ENCODE measurements at places on chromosomes 1 and 21. TPM values are rescaled to one million over a fixed set of nuclear protein-coding genes. Genes with fewer than 3 reads are reported as not detected.
A peak's percentile ranks its signal among the peaks of the same experiment; 100 is the strongest.

- no peak for DNase-seq
These were observed 393.2 kb downstream of the COL11A1 start for GRCh38 chr1:102715150-102715549.

DNA sequence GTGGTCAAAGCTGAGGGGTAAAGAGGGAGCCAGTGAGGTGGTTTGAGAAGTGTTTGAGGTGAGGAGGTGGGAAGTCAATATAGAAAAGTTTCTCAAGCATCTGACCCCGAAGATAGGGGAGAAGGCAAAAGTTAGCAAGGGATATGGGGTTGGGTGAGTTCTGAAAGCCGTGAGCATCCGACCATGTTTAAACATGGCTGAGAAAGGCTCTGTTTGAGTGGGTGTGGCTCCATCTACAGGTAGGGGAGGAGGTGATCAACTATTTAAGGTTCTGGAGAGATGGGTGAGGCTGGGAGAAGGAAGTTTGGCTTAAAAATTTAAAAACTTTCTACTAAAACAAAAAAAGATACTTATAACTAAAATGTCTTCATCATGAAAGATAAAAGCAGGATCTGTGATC lies 273.8 kb downstream of the KCNJ6 start:
- no peak for DNase-seq

DNA sequence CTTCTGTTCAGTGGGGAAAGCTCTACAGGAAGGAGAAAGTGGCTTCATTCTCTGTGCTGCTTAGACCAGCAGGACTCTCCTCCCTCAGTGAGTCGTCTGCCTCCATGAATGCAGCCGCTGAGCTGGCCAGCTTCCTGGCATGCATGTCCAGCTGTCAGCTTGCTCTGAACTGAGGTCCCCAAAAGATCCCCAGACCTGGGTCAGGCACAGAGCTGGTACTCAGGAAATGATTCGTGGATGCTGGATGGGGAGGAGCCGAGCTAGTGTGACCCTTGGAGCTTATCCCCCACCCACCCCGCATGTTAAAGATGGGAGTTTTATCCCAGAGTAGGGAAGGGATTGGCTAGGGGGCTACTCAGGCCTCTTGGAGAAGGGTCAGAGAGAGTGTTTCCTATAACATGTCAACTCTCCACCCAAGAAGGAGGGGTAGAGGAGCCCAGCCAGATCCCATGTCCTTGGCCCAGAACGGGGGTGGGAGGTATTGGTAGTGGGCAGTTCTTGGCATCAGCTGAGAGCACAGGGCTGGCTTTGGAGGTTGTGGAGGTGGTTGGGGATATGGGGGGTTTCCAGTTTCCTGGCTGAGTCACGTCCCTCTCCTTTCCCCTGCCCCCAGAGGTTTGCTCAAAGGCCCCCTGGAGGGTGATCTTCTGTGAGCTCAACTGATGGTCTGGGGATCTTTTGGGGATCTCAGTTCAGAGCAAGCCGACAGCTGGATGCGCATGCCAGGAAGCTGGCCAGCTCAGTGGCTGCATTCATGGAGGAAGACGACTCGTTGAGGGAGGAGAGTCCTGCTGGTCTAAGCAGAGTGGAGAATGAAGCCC lies 110.1 kb downstream of the FOXD2 start:
- DNase-seq: no peak

GRCh38 chr1:248189026-248189425 lies 8.0 kb upstream of the OR2M3 start:
- peak; percentile 18 for DNase-seq

GRCh38 chr1:220225957-220226356 lies 46.3 kb downstream of the RAB3GAP2 start:
- no peak for DNase-seq

- no peak for DNase-seq
These were observed 241.3 kb downstream of the KCNT2 start for GRCh38 chr1:196366817-196367495.

DNA sequence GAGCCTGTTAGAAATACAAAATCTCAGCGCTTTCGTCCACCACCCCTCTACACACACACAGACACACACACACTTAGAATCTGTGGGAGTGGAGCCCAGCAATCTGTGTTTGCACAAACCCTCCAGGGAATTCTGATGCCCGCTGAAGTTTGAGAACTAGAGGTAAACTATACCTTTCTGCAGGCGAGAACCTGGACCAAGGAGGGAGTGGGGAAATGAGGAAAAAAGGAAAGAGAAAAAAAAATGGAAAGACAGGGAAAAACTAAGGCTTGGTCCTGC lies 468 bp upstream of the NIBAN1 start:
- no peak for DNase-seq

- DNase-seq: no peak
These were observed 74.1 kb downstream of the PRKAA2 start for GRCh38 chr1:56719171-56719570.

DNA sequence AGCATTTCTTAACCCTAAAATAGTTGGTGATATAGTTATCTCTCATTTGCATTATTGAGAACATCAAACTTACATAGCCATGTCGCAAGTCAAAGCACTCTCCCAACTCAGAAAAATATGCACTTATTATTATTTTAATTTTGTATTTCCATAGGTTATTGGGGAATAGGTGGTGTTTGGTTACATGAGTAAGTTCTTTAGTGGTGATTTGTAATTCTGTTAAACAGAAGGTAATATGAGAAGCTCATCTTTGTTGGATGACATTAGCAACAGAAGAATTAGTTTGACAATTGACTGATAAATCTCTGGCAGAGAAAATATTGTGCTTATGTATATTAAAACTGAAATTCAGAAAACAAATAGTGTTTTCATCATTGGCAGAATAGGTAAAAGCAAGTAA lies 154.8 kb downstream of the NFIA start:
- no peak for DNase-seq

DNA sequence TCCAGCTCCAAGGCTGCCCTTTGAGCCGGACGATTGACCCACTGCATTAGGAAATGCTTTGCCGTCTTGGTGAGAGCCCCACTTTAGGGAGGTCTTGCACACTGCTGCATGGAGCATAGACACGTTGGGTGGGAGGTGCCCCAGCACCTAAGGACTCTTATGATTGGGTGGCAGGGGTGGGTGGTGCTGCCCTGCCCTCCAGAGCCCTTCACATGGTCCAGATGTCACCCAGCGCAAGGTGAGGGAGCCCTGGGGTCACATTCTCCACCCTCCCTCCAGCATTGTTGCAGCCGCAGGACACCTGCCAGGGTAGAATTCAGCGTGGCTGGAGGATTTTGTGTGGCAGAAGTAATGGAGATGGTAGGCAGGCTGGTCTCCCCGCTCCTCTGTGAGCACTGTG lies 137.4 kb upstream of the COL6A1 start:
- no peak for DNase-seq

GRCh38 chr1:25671929-25672328 lies 55.3 kb downstream of the MAN1C1 start:
- no peak for DNase-seq

DNA sequence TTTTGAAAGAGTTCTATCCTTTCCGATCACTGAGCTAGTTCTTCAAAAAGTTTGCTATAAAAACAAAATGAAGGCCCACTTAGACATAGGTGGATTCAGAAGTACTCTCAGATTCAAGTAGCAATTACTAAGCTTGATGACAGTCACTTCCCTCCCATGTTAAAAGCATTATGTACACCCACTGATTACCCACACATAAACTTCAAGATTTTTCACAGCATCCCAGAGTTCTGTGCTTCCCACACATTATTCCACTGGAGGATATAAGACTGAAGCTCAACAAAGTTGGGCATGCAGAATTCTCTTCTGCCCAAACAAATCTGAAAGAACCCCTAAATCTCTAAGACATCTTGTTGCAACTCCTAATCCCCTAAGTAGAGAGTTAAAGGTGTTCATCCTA lies 29.5 kb downstream of the VAMP4 start:
- no peak for DNase-seq

DNA sequence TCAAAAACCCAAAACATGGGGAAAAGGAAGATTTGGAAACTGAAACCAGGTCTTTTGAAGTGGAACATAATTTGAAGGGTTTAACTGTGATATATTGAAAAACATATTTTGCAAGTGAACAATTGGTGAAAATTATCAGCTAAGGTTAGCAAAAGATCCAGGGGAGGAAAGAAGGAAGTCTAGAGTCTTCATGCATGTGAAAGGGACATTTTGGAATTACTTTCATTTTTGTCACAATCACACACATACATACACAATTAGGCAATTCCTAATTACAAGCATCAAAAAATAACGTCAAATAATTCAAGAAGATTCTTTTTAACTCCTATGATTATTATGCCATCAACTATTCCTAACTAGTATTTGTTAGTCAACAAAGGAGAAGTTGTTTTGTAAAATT lies 64.7 kb upstream of the NFIA start:
- no peak for DNase-seq

- no peak for DNase-seq
These were observed 58.4 kb upstream of the EPS8L3 start for GRCh38 chr1:109821831-109822745.

- no peak for DNase-seq
These were observed 94.5 kb downstream of the HUNK start for GRCh38 chr21:31967334-31967733.

DNA sequence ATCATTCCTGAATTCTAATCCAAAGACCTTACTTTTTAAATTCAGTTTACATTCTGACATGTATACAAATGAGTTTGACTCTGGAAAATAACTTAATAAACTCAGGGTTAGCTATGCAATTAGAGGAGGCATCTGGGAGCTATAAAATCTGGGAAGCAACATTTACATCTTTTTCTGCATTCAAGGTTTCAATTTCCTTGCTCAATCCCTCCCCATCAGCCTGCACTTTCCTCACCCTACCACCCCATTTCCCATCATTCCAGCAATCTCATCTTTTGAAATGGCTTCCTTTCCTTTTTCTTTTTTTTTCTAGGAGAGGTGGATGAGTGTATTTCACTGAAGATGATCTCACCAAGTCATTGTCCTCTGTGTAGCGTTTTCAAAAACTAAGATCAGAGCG lies 65.3 kb upstream of the BEND5 start:
- DNase-seq: no peak

- DNase-seq: no peak
These were observed 6.1 kb upstream of the AGO3 start for GRCh38 chr1:35924838-35925237.

DNA sequence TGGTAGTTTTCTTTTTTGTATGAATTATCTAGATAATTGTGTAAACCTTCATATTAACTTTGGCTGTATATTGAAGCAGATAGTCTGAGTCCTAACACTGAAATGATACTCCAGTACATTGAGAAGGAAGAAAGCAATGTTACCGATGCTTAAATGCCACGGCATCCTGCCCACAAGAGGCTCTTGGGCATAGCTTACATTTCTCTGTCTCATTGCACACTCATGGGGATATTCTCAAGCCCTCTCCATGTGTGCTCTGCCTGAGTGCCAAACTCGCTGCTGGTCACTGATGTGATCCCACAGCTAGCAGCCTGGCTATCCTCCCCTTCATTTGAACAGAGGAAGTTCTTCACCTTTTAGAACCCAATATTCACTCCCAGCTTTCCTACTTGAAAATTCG lies 179.4 kb downstream of the TGFB2 start:
- DNase-seq: no peak

- DNase-seq: no peak
These were observed 156.0 kb upstream of the TIAM1 start for GRCh38 chr21:31500071-31500470.

DNA sequence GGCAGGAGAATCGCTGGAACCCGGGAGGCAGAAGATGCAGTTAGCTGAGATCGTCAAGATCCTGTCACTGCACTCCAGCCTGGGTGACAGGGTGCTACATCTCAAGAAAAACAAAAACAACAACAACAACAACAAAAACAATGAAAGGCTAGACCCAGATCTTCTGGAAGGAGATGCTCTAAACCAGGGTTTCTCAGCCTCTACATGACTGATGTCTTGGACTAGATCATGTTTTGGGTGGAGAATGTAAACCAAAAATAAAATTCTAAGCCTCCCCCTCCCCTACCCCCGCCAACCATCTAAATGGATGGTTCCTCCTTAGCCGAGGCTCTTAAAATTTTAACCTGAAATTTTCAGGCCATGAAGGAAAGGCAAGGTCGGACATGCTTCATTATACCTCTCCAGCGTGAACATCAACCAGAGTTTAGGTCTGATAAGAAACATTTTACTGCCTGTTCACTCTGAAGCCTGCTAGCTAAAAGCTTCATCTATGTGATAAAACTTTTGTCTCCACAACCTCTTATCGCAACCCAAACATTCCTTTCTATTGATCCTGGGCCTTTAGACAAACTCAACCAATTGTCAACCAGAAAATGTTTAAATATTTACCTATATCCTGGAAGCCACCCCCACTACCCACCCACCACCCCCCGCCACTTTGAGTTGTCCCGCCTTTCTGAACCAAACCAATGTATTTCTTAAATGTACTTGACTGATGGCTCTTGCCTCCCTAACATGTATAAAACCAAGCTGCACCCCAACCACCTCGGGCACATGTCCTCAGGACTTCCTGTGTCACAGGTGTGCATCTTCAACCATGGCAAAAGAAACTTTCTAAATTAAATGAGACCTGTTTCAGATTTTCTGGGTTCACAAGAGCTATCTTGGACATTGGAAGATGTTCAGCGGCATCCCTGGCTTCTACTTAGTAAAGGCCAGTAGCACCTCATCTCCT lies 1.9 kb upstream of the CAPN2 start:
- no peak for DNase-seq

DNA sequence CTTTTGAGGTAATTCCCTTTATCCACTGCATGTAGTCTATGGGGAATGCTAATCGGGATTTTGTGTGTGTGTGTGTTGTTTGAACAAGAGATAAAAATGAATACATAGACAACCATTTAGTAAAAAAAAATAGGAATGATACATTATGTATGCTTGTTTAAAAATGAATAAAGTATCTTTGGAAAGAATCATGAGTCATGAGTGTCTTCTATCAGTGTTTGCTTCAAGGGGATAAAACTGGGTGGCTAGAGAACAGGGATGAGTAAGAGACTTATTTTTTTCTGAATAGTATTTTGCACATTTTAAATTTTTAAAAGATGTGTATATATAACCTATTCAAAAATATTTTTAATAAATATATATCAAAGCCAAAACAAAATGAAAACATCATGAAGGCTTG lies 839.4 kb upstream of the ADGRL4 start:
- no peak for DNase-seq

Gene IL24
- polyA plus RNA-seq: 0.18 TPM

Gene PEAR1
- polyA plus RNA-seq: 17.7 TPM

Gene C1orf94
- 0.06 TPM for polyA plus RNA-seq

Gene CLDN19
- 96.0 TPM for polyA plus RNA-seq

Gene MROH7
- 4.0 TPM for polyA plus RNA-seq

Gene TSPAN1
- 94.9 TPM for polyA plus RNA-seq

All from right renal cortex interstitium (tissue), 3 donors.